ENCODE measurements at places on chromosomes 12 and 14. TPM values are rescaled to one million over a fixed set of nuclear protein-coding genes. Genes with fewer than 3 reads are reported as not detected.

GRCh38 chr14:80987235-80988032 is 32.0 kb downstream of the TSHR start:
- DNase-seq, result peak; percentile 44
- H3K36me3 ChIP-seq, result no peaks in the 10 kb centered on the region
- H3K4me3 ChIP-seq, result no peak overlapping the region
- peaks cover 3% of the 10 kb centered on the region for H3K27me3 ChIP-seq
- no peak overlapping the region for H3K27ac ChIP-seq

GRCh38 chr12:95474660-95474958 is 657 bp downstream of the METAP2 start:
- peak overlapping the region; percentile 100 for H3K4me3 ChIP-seq
- peak overlapping the region; percentile 99 for H3K27ac ChIP-seq
- peaks cover 53% of the 10 kb centered on the region for H3K4me1 ChIP-seq
- no peak for DNase-seq
- peaks cover 4% of the 10 kb centered on the region for H3K27me3 ChIP-seq

Gene REP15
- polyA plus RNA-seq, result not detected

DNA sequence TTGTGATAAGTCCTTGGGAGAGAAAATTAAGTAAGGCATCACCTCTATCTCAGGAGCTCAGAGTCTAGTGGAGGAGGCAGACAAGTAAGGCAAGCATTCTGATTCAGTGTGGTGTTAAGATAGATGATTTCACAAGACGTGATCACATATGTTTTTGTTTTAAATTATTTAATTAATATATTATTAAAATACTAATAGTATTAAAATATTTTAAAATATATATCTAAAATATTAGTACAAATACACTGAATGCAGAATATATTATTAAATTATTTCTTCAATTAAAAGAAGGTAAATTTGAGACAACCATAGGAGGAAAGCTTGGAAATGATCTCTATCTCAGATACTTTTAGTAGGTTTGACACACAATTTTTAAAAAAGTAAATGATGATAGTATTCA is 51.5 kb upstream of the ANO4 start:
- H3K4me1 ChIP-seq, result no peaks in the 10 kb centered on the region
- H3K36me3 ChIP-seq, result no peaks in the 10 kb centered on the region
- peaks cover 8% of the 10 kb centered on the region for H3K27me3 ChIP-seq
- no peak for DNase-seq

Gene ESR2
- 1.7 TPM for polyA plus RNA-seq

DNA sequence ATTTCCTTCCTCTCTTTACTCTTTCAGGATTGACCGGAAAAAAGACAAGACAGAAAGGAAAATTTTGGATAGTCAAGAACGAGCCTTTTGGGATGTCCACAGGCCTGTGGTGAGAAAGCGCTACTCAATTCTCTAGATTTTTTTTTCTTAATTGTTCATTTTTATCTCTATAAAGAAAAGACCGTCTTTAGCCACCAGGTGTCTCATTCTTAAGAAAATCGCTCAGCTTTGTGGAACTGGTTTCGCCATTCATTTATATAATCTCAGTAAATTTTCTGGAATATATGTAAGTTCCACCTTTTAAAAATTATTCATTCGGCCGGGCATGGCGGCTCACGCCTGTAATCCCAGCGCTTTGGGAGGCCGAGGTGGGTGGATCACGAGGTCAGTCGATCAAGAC is 421.1 kb downstream of the DPF3 start:
- no peaks in the 10 kb centered on the region for H3K27me3 ChIP-seq
- no peak overlapping the region for H3K4me3 ChIP-seq
- no peak overlapping the region for H3K27ac ChIP-seq
- DNase-seq, result no peak
- no peaks in the 10 kb centered on the region for H3K36me3 ChIP-seq

GRCh38 chr14:87883750-87884149 is 109.2 kb downstream of the GALC start:
- peaks cover 3% of the 10 kb centered on the region for H3K36me3 ChIP-seq
- H3K27ac ChIP-seq, result no peak overlapping the region
- H3K27me3 ChIP-seq, result peaks cover 14% of the 10 kb centered on the region
- no peak overlapping the region for H3K4me3 ChIP-seq
- no peak for DNase-seq

Gene ARG2
- polyA plus RNA-seq, result not detected

DNA sequence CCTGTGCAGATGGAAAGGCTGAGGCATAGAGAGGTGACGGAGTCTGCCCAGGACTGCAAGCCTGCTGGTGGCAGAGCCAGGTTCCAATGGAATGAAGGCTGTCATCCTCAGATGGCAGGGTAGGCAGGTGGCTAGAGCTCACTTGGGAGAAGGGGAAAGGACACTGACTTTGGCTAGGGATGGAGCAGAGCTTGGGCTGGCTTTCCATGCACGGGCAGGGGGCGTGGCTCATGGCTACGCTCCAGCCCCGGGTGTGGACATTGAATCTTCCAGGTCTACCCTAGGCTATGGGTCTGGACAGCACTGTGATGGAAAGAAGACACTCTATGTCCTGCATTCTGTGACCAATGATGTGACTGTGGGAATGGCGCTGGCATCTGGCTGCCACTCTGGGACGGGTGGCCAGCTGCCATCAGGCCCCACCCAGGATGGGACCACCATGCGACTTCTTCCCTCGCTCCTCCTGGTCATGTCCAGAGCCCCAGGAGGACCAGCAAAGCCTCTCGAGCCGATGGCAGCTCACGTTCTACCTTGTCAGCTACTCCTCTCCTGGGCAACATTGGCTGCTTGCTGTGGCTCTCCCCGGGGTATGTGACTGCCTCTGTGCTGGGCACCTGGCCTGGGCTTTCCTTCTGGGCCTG is 398.7 kb downstream of the TMEM121 start:
- H3K4me3 ChIP-seq, result no peak overlapping the region
- H3K27ac ChIP-seq, result peak overlapping the region; percentile 82
- no peaks in the 10 kb centered on the region for H3K27me3 ChIP-seq
- DNase-seq, result no peak
- H3K4me1 ChIP-seq, result peaks cover 3% of the 10 kb centered on the region

GRCh38 chr12:54432815-54433164 is 13.7 kb upstream of the ITGA5 start:
- H3K4me3 ChIP-seq, result no peak overlapping the region
- peaks cover 25% of the 10 kb centered on the region for H3K27me3 ChIP-seq
- peaks cover 13% of the 10 kb centered on the region for H3K4me1 ChIP-seq
- no peaks in the 10 kb centered on the region for H3K36me3 ChIP-seq
- DNase-seq, result no peak

- no peak for DNase-seq
- no peak overlapping the region for H3K27ac ChIP-seq
- no peak overlapping the region for H3K4me3 ChIP-seq
- no peaks in the 10 kb centered on the region for H3K36me3 ChIP-seq
- H3K27me3 ChIP-seq, result no peaks in the 10 kb centered on the region
Observed at GRCh38 chr14:87149583-87150354, 843.2 kb downstream of the GALC start.

GRCh38 chr12:130249376-130249775 is 87.1 kb downstream of the FZD10 start:
- H3K27me3 ChIP-seq, result no peaks in the 10 kb centered on the region
- no peak overlapping the region for H3K4me3 ChIP-seq
- DNase-seq, result no peak
- H3K4me1 ChIP-seq, result no peaks in the 10 kb centered on the region
- no peak overlapping the region for H3K27ac ChIP-seq

GRCh38 chr14:59339524-59340330 is 125.5 kb downstream of the GPR135 start:
- peaks cover 19% of the 10 kb centered on the region for H3K36me3 ChIP-seq
- H3K4me3 ChIP-seq, result no peak overlapping the region
- H3K27ac ChIP-seq, result no peak overlapping the region
- no peaks in the 10 kb centered on the region for H3K4me1 ChIP-seq
- DNase-seq, result no peak

GRCh38 chr14:55441286-55441685 is 870 bp upstream of the TBPL2 start:
- no peaks in the 10 kb centered on the region for H3K36me3 ChIP-seq
- no peaks in the 10 kb centered on the region for H3K4me1 ChIP-seq
- no peak overlapping the region for H3K27ac ChIP-seq
- peaks cover 20% of the 10 kb centered on the region for H3K27me3 ChIP-seq
- H3K4me3 ChIP-seq, result no peak overlapping the region

- peak overlapping the region; percentile 95 for H3K27ac ChIP-seq
- no peaks in the 10 kb centered on the region for H3K27me3 ChIP-seq
- no peaks in the 10 kb centered on the region for H3K36me3 ChIP-seq
- DNase-seq, result no peak
- peaks cover 93% of the 10 kb centered on the region for H3K4me1 ChIP-seq
- H3K4me3 ChIP-seq, result no peak overlapping the region
Observed at GRCh38 chr14:22553445-22553844, 35.6 kb downstream of the DAD1 start.

GRCh38 chr12:9340422-9341259 is 132.4 kb upstream of the PZP start:
- H3K4me3 ChIP-seq, result no peak overlapping the region
- no peaks in the 10 kb centered on the region for H3K4me1 ChIP-seq
- peaks cover 10% of the 10 kb centered on the region for H3K27me3 ChIP-seq
- H3K27ac ChIP-seq, result no peak overlapping the region
- H3K36me3 ChIP-seq, result peaks cover 8% of the 10 kb centered on the region
- no peak for DNase-seq

DNA sequence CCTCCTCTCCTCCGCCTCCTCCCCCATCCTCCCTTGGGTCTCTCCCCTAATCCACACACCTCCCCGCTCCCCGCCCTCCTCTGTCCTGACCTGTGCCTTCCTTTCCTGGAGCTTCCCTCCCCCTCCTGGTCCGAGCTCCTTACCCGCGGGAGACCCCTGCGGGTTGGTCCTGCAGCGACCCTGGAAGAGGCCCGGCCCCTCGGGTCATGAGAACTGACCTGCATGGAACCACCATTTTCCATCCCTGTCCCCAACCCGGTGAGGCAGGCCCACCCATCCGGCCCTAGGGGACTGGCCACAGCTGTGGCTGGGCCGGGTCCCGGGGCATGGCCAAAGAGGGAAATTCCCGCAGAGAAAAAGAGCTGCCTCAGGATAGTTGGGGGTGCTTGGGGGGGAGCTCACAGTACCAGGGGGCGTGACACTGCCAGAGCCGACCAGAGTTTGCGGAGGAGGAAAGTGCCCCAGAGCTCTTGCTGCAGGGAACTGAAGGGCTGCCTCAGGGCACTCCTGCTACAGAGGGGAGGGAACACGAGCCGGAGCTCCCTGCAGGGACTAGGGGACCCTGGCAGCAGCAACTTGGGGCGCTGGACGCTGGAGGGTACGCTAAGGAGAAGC is 613 bp downstream of the ARHGEF40 start:
- peaks cover 9% of the 10 kb centered on the region for H3K27me3 ChIP-seq
- DNase-seq, result peak; percentile 18
- H3K27ac ChIP-seq, result no peak overlapping the region
- H3K36me3 ChIP-seq, result no peaks in the 10 kb centered on the region

Gene CPNE6
- not detected for polyA plus RNA-seq

GRCh38 chr14:102731871-102732800 is 45.1 kb upstream of the TRAF3 start:
- no peaks in the 10 kb centered on the region for H3K27me3 ChIP-seq
- H3K4me3 ChIP-seq, result no peak overlapping the region
- DNase-seq, result no peak
- H3K27ac ChIP-seq, result no peak overlapping the region

- H3K4me3 ChIP-seq, result no peak overlapping the region
- no peak overlapping the region for H3K27ac ChIP-seq
- peaks cover 46% of the 10 kb centered on the region for H3K27me3 ChIP-seq
- no peak for DNase-seq
- H3K36me3 ChIP-seq, result no peaks in the 10 kb centered on the region
Observed at GRCh38 chr12:65748332-65748731, 76.0 kb upstream of the HMGA2 start.

GRCh38 chr14:96917442-96917963 is 120.3 kb downstream of the VRK1 start:
- no peaks in the 10 kb centered on the region for H3K27me3 ChIP-seq
- no peak overlapping the region for H3K27ac ChIP-seq
- H3K36me3 ChIP-seq, result peaks cover 4% of the 10 kb centered on the region
- DNase-seq, result no peak
- H3K4me3 ChIP-seq, result no peak overlapping the region

- peaks cover 15% of the 10 kb centered on the region for H3K27me3 ChIP-seq
- no peak overlapping the region for H3K27ac ChIP-seq
- no peak overlapping the region for H3K4me3 ChIP-seq
- H3K4me1 ChIP-seq, result peaks cover 7% of the 10 kb centered on the region
Observed at GRCh38 chr12:76666290-76666835, 97.6 kb upstream of the ZDHHC17 start.

- DNase-seq, result no peak
- H3K4me1 ChIP-seq, result no peaks in the 10 kb centered on the region
- H3K27me3 ChIP-seq, result no peaks in the 10 kb centered on the region
- H3K4me3 ChIP-seq, result no peak overlapping the region
- H3K36me3 ChIP-seq, result no peaks in the 10 kb centered on the region
Observed at GRCh38 chr12:19938031-19938430, 430.3 kb upstream of the PDE3A start.

DNA sequence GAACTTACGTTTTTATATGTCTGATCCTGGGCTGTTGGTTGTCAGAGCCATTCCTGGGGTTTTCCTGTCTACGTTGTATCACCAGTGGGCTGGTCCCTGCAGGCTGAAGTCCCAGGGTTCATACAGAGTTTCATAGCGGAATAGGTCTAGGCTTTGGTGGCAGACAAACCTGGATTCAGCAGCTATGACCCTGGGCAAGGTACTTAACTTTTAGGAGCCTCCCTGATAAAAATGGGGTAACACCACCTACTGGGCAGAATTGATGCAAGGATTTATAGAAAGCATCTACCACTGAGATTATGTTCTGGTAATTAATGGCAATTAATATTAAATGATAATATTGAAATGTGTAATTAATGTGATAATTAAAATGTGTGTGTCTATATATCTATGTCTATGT is 141.2 kb downstream of the SYNE2 start:
- no peaks in the 10 kb centered on the region for H3K27me3 ChIP-seq
- H3K4me1 ChIP-seq, result no peaks in the 10 kb centered on the region
- H3K36me3 ChIP-seq, result peaks cover 19% of the 10 kb centered on the region
- H3K27ac ChIP-seq, result no peak overlapping the region
- DNase-seq, result no peak
- no peak overlapping the region for H3K4me3 ChIP-seq

Gene GNG2
- 90.2 TPM for polyA plus RNA-seq

DNA sequence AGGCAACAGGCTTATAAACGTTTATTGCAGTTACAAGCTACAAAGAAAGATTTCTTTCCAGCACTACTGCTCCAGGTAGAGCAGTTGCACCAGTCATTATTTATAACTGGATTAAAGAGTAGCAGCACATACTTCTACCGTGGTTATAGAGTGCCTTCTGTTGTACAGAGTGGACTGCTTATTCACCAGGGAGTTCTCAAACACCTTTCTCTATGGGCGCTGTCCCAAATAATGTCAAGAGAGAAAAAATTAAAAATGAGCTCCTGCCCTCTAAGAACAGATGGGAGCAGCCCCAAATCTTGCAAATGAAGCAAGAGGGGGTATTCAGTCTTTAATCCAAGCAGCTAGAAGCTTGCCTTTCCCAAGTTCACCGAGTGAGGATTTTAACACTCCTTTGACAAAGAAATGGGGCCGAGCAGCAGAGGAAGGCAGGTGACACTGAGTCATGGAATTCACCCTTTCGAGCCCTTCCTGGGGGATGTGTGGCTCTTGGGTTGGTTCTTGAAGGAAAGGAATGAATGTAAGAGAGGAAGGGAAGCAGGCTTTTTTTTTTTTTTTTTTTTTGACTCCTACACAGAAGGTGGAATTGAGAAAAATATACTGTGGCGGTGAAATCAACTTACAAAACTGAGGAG is 181.2 kb downstream of the PRKCH start:
- no peaks in the 10 kb centered on the region for H3K36me3 ChIP-seq
- no peak for DNase-seq
- no peaks in the 10 kb centered on the region for H3K27me3 ChIP-seq
- peak overlapping the region; percentile 77 for H3K4me3 ChIP-seq
- H3K27ac ChIP-seq, result peak overlapping the region; percentile 97

Measured in naive B cell (primary cell).